ENCODE measurements at places on chromosomes 3 and 15.

DNA sequence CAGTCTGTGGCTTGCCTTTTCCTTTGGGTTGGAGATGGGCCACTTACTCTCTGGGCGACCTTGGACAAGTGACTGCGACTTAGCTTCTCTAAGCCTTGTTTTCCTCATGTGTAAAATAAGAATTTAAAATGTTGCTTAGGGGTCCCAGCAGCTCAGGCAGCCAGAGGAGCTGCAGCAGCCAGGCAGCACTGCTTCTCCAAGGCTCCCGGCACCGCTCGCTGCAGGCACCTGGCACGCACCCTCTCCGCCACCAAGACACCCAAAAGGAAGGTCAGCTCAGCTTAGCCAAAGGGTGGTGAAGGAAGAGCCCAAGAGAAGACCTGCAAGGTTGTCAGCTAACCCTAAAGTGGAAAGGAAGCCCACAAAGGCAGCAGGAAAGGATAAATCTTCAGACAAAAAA lies 10.7 kb upstream of the AMOTL2 start:
- no peak for DNase-seq

- no peak for DNase-seq
Observed at GRCh38 chr15:96042734-96043224, 287.7 kb upstream of the NR2F2 start.

DNA sequence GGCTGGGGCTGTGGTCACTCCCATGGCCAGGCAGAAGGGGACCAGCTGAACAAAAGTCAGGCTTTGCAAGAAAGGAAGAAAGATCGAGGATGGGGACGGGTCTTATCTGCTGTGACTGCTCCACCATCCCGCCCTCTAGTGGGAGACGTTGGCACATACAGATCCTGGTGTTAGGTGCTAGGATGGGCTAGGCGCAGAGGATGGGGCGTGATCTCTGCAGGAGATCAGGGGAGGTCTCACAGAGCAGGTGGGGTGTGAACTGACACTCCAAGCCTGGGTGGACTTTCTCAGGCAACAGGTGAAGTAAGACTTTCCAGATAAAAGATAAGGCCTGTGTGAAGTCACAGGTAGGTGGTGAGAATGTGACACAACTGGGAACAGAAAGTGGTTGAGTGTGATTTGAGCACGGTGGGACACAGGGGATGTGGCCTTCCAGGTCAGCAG lies 141.9 kb upstream of the SMAD3 start:
- DNase-seq: no peak

DNA sequence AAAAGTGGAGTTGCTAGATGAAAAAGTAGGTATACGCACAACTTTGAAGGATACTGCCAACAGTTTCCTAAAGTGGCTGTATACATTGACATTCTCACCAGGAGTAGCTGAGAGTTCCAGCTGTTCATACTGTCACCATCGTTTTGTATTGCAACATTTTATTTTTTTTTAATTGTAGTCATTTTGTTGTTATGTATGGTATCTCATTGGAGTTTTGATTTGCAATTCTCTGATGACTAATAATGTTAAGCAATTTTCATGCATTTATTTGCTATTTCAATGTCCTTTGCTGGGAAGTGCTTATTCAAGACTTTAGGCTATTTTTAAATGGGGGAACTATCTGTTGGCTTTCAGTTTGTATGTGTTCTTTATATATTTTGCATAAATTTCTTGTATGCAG lies 185.1 kb upstream of the TGFBR2 start:
- DNase-seq: no peak

- no peak for DNase-seq
Observed at GRCh38 chr3:40737343-40737742, 212.6 kb downstream of the ZNF621 start.

DNA sequence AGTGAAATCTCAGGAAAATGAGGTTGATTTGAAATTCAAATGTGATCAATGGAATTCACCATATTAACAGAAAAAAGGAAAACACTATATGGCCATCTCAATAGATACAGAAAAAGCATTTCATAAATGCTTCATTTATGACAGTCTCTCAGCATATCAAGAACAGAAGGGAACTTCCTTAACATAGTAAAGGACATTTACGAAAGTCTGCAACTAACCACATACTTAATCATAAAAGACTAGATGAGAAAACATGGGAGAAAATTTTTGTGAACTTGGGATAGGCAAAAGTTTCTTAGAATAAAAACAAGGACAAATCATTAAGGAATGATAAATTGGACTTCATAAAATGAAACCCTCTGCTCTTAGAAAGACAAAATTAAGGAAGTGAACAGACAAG lies 24.7 kb upstream of the TIPARP start:
- DNase-seq: no peak

DNA sequence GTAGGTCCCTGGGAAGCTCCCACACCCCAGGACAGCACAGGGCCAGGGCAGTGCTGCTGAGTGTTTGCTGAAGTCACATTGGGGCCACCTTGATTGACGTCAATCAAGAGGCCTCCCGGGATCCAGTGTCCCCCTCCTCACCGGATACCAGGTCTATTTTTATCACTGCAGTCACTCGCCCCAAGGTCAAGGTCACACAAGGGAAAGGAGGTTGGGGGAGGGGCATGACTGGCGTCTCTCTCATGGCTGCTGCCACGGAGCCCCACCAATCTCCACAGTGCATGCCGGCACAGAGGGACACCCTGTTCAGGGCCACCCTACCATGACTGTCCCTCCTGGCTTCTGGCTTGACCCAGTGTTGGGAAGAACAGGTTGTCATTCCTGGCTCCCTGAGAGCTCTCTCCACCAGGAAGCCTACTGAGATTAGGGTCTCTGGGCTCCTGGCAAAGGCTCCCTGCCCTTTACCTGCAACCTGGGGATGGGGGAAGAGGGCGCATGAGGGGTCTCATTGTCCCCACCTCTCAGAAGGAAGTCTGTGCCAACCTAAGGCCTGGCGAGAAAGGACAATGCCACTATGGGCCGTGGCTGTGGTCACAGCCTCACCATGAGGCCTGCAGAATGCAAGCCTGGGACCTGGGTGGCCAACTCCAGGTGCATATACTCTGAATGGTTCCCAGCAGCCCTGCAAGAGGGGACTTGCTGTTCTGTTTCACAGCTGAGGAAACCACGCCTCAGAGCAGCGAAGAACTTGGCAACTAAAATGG lies 1.5 kb downstream of the MYL3 start:
- no peak for DNase-seq

DNA sequence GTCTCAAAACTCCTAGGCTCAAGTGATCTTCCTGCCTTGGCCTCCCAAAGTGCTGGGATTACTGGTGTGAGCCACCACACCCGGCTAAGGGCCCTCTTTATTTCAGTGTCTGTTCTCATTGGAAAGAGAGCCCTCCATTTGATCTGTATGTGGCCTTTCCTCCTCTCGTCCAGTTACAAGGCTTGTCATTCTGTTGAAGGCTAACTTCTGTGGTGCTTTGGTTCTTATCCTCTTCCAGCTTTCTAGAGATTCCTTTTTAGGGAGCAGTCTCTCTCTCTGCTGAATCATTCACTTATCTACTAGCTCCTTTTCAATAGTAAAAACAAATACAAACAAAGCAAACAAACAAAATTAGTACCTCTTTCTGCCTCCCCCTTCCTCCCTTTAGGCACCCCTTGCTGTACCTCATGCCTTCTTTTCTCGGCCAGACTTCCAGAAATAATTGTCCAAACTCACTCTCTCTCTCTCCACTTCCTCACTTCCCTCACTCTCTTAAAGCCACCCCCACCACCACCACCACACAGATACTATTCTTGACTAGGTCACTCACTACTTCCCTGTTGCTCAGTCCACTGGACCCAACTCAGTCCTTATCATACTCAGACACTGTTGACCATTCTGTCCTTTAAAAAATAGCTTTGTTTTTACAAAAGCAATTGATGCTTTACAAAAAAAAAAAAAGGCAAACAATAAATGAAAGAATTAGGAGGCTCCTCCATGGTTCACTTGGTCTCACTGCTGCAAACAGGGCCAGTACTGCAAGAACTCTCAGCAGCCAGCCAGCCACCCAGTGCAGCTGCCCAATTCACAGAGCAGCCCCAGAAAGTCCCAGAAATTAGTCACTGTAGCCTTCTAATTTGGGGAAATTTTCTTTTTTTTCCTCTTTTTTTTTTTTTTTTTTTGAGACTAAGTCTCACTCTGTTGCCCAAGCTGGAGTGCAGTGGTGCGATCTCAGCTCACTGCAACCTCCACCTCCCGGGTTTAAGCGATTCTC lies 31.7 kb upstream of the RAB11A start:
- no peak for DNase-seq

DNA sequence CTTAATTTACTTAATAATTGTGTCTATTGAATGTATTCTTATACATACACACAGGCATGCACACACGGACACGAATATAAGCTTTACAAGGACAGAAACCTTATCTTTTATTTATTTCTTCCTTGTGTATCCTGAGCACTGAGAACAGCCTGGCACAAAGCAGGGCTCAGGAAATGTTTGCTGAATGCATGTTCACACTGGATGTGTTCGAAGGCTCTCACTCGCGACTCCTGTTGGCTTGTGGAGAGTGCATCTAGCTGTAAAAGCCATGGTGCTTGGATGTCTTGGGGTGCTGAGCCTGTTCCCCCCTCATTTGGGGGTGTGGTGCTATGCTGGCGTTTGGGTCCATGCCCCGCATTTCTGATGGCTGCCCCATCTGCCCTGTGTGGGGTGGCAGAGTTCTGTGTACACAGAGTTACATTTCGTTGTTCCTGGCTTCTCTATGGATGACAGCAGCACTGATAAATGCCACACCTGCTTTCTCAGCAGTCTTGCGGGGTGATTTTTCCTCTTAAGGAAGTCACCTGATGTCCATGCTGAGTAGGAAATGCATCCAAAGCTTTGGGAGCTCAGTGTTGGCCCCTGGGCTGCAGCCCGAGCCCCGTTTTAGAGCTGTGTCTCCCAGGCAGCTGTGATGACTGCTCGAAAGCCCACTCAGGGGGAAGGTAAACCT lies 148.5 kb downstream of the IGF1R start:
- no peak for DNase-seq

GRCh38 chr3:194046995-194047645 lies 88.8 kb upstream of the HES1 start:
- no peak for DNase-seq

DNA sequence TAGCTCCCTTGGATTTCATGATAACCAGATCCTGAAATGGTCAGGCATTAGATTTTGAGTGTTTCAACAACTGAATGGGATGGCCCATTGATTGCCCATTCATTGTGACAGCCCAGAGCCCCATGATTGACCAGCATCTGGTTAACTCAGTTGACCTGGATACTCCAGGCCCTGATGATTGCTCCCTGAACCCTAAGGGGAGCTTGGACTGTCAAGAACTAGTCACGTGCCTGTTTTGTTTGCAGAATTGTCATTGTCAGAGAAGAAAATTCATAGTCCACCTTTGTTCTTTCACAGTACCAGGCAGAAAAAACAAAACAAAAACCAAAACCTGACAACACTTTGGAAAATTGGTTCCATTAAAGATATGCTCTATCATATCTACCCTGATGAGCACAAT lies 241.3 kb upstream of the ONECUT1 start:
- DNase-seq: no peak
